Left hindlimb (tissue), 1 donor: ENCODE measurements at places on chromosomes 11 and 22.
A peak's percentile ranks its signal among the peaks of the same experiment; 100 is the strongest.

GRCh38 chr11:33618956-33619355 lies 81.7 kb downstream of the C11orf91 start:
- DNase-seq = no peak

GRCh38 chr22:39284142-39284980 lies 35.1 kb downstream of the RPL3 start:
- DNase-seq = peak; percentile 15

- peak; percentile 32 for DNase-seq
Measured at GRCh38 chr11:74321487-74322188, 10.2 kb upstream of the P4HA3 start.

GRCh38 chr11:92960886-92961285 lies 8.6 kb upstream of the MTNR1B start:
- no peak for DNase-seq

GRCh38 chr22:48045369-48045768 lies 1282.9 kb downstream of the TBC1D22A start:
- DNase-seq = no peak

DNA sequence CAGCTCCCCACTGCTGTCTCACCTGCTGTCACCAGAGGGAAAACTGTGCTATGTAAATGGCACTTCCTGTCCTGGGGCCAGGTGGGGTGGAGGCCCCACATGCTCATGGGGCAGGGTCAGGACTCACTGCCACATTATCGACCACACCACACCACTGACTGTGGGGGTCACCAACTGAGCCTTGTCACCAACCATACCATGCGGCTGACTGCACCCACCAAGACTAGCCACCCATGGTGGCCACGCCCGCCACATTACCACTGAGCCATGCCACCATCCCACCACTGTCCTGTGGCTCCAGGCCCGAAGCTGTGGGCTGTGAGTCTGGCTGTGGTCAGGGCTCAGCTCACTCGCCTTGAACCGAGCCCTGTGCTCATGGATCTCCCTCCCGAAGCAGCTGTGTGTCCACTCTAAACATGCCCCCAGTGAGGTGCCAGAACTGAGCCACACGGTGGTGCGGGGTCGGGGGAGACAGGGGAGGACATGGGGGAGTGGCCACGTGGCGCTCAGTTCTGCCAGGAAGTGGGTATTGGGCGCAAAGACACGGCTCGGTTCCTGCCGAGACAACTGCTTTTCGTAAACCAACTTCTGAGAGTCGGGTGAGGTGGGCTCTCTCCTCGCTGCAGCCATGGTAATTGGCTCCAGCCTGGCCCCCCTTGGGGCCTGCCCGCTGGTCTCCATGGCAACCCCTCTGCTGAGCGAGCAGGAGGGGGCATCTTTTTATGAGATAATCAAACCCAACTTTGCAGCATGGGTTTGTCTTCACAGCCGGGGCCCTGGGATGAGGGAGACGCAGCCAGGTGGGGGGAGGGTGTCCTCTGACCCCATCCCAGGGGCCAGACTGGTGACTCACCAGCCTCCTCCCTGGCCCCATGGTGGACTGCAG lies 23.2 kb downstream of the RTN4R start:
- DNase-seq = no peak
